ENCODE measurements at places on chromosomes 6 and 20.

- DNase-seq, result no peak
Observed at GRCh38 chr6:123064038-123064437, 68.0 kb downstream of the CLVS2 start.

GRCh38 chr6:140817176-140817575 is 1315.5 kb upstream of the GJE1 start:
- no peak for DNase-seq

DNA sequence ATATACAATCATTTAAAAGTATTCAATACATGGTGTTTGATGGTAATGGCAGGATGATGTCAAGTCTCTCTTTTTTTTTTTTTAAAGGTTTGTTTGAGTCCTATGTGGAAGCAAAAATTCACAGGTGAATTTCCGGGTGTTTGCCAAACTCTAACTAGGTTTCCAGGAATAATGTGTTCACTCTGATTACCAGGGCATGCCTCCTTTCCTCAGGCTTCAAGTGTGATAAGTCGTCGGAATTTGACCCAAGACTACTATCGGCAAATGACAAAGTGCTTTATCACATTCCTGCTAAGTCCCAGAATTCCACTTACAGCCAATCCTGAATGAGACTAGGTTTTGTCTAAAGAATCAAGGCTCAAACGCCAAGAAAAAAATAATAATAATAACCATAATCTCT is 7.3 kb downstream of the OARD1 start:
- DNase-seq, result no peak

DNA sequence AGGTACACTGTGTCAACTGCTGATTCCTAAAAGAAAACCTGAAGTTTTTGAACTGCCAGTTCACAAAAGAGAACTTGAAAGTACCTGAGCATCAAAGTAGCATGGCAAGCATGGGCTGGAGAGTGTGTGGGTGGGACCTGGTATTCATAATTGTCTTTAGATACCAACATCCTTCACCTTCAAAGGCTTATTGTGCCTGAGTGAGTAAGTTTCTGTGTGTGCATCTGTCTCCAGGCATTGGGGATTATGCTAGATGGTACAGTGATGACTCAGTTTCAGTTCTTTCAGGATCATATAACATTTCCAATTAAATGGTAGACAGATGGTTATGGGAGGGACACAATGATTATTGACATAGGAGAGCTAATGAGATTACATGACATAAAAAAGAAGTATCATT is 238.5 kb downstream of the ZFAND3 start:
- DNase-seq, result peak; percentile 61

GRCh38 chr6:157209865-157210530 is 113.3 kb downstream of the TMEM242 start:
- no peak for DNase-seq

Measured in NCI-H1694 treated with DMSO at 0.1 percent for 48 hours (cell line).